ENCODE measurements at places on chromosomes 16 and 17.

DNA sequence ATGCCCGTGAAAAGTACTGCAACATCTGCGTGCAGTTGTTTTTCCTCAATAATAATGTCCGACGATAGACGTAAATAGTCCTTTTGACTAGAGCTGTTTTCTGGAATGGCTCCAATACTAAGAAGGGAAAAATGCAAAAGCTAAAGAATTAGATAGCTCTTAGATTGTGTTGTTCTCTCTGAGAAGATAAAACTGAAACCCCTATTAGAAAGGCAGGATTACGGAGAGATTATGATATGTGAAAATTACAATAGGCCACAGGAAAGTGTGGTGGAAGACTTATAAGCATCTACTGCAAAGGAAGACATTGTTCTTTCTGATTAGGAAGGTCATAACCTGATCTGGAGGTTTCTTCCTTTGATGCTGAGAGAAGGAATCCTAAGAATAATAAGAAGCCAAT, 33.5 kb upstream of the KCNJ16 start:
- no peak for DNase-seq

- peak; percentile 28 for DNase-seq
Observed at GRCh38 chr17:75487351-75488070, 27.8 kb downstream of the CASKIN2 start.

DNA sequence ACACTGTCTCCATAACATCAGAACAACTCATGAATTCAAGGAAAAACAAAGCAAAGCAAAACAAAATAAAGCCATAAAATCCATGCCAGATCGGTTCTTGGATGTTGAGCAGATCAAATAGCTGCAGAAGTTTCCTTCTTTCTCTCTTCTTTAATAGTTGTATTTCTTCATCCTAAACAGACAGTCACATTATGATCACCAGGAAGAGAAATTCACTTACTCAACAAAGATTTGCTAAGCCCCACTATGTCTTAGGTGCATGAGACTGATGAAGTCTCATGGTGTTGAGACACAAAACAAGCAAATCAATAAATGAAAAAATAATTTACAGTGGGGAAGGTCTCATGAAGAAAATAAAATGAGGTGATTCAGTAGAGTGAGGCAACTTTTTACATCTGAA, 72.8 kb downstream of the WIPI1 start:
- DNase-seq, result no peak

- DNase-seq, result no peak
Observed at GRCh38 chr16:25478476-25478875, 213.3 kb upstream of the HS3ST4 start.

DNA sequence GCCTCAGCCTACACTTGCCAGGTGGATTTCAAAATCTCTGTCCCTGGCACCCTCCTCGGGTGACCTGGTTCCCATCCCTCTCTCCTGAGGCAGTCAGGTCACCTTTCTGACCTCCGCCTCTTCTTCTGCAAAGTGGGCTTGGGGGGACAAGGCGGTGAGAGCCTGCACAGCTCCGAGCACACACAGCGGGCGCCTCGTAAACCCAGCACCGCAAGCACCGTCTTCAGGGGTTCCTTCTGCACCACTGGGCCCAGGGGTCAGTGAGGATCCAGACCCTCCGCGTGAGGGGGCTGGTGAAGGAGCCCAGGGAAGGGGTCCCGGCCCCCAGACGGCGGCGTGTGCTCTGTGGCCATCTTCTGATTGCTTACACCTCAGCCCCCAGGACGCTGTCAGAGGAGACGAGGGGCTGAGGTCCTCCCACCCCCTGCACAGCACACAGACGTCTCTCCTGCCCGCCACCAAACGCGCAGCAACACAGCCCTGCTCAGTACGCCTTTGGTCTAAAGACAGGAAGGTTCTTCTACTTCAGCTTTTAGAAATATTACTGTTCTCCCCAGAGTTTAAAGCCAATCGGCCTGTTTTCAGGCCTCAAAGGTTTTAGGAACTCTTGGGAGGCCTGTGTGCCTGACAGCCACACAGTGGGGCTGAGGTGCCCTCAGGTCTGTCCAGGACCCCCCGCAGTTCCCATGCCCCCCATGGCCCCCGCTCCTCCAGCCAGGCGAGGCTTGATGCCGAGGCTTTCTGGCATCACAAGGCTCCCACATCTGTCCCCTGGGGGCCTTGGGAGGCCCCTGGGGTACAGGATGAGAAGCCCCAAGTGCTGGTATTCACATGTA, 2.7 kb downstream of the CBFA2T3 start:
- DNase-seq, result no peak

- no peak for DNase-seq
Observed at GRCh38 chr16:56520251-56520577, 390 bp upstream of the BBS2 start.

DNA sequence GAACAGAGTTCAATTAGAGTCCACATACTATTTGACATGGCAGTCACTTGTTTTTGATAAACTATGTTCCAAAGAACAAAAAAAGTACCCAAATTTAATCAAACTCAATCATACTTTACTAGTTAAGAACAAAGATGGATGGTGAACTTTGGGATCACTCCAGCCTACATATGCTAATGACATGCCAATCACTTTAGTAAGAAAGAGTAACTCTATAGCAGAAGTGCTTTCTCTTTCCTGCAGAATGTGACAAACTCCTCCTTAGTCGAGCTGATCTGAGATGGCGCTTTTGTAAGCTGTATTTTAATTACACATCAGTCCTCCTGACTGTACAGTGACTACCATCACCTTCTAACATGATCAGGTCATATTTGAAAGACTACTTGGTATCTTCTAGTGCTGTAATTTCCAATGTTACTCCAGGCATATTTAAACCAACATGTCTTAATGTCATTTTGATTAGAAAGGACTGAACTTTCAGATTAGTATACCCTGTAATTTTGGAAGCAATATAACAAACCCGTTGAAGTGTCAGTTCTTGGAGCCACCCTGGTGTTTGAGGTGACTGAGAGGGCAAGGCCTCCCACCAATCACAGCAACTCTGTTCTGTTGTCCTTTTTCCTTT, 4.1 kb downstream of the NETO2 start:
- DNase-seq, result no peak

GRCh38 chr17:34397265-34397664, 34.2 kb upstream of the CCL1 start:
- no peak for DNase-seq

DNA sequence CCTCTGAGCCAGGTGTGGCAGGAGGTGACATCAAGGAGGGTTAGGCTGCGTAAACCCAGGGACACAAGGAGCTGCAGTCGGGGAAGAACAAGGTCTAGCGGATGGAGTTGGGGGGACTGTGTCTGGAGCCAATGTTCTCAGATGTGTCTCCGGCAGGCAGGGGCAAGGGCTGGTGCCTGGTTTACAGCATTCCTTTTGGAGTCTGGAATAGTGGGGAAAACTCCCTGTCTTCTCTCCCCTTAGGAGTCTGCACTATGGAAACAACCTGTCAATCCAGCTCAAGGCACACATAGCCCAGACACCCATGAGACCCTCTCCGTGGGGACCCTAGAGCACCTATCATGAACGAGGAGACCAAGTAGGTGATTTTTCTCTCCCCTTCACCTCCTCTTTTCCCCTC, 27.5 kb downstream of the NLRC5 start:
- DNase-seq, result no peak

GRCh38 chr17:42079541-42079940, 18.7 kb downstream of the ZNF385C start:
- DNase-seq, result no peak

- DNase-seq, result no peak
Observed at GRCh38 chr17:79145548-79145947, 70.9 kb downstream of the ENGASE start.

- DNase-seq, result no peak
Observed at GRCh38 chr16:49835161-49835777, 20.6 kb downstream of the ZNF423 start.

GRCh38 chr16:54475019-54475601, 188.5 kb upstream of the IRX3 start:
- DNase-seq, result no peak

GRCh38 chr16:87598431-87598830, 3.9 kb upstream of the JPH3 start:
- no peak for DNase-seq

GRCh38 chr17:70405492-70406220, 236.3 kb downstream of the KCNJ2 start:
- DNase-seq, result no peak

DNA sequence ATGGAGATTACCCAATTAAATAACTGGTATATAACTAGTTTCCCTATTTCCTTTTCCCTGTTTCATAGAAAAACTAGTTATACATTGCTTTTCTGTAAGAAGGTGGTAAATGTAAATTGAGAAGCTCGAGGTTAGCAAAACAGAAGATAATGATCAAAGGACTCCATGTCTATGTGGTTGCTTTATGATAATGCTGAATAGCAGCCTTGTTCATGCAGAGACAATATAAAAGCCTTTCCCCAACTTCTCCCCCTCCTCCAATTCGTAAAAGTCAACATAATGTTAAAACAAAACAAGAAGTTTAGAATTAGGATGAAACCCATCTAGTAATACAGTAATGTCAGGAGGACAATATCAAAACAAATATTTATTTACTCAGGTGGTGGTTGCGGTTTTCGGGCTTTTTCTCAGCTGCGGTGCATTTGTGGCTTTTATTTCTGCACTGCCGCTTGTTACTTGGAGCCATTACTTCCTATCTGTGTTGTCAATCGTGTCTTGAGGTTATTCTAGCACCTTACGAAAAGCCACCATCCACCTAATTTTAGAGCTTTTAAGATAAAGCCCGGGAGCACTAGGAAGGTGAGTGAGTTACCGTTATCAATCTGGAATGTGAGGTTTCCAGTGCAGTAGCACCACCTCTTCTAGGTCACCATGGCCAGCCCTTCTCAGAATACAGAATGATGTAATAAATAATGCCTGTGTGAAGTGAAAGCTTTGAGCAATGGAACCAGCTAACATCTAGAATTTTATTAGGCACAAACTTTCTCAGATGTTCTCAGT, 297.5 kb downstream of the CDH13 start:
- no peak for DNase-seq

DNA sequence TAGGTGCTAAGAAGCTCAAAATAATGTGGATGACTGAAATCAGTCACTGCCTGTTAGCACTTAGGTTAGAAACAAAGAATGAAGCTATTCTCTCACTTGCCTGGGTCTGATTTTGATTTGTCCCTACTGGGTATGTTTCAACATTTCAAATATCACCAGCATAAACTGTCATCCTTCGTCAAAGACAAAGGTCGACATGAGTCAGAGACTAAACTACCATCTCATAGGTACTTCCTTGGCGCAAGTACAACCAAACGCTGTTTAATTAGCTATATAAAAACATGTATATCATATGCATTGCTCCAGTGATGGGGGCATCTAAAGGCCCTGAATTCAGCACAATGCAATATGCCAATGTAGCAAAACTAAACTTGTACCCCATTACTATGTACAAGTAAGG, 4.0 kb downstream of the AKTIP start:
- no peak for DNase-seq

GRCh38 chr17:48611213-48611612, 396 bp upstream of the HOXB7 start:
- no peak for DNase-seq

- DNase-seq, result no peak
Observed at GRCh38 chr17:68847711-68848110, 107.5 kb downstream of the ABCA8 start.

DNA sequence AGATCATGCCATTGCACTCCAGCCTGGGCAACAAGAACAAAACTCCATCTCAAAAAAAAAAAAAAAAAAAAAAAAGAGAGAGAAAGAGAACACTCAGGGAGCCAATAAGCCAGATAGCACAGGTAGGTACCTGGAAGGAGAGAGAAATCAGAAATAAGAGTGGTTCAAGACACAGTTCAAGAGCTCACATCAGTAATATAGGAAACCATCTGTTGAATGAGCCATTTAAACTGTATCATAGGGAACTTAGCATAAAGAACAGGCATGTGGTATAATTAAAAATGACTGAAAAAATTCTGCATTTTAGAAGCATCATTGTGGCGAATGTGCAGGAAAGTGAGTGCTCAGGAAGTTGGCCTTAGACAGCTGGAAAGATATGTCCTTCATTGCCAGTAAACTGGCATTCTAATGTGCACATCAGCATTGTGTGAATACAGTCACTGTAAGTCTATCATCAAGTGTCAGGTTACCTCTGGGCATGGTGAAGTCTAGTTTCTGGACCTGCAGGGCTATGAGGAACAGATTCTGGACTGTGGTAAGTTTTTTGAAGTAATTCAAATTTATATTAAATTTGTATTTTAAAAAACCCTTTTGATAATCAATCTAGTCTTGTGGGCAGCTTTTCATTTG, 20.4 kb downstream of the KRT12 start:
- no peak for DNase-seq

- no peak for DNase-seq
Observed at GRCh38 chr16:70665806-70666735, 19.7 kb downstream of the IL34 start.

GRCh38 chr17:74211912-74212208, 1.5 kb upstream of the TTYH2 start:
- DNase-seq, result no peak

GRCh38 chr17:67221062-67221998, 23.7 kb downstream of the HELZ start:
- DNase-seq, result no peak

DNA sequence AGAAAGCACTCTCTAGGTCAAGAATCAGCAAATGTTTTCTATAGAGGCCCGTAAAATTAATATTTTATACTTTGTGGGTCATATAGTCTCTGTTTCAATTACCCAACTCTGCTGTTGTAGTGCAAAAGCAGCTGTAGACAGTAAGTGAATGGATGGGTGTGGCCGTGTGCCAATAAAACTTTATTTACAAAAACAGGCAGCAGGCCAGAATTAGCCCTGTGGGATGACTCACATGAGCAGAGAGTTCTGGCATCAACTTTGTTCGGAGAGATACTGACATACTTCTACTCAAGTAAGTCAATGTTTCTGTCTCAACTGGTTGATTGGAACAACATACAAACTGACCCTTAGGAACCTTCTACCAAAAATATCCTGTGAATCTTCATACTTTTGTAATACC, 616.2 kb downstream of the MAF start:
- DNase-seq, result no peak

GRCh38 chr17:74770498-74771318, 5.4 kb downstream of the NAT9 start:
- peak; percentile 56 for DNase-seq

DNA sequence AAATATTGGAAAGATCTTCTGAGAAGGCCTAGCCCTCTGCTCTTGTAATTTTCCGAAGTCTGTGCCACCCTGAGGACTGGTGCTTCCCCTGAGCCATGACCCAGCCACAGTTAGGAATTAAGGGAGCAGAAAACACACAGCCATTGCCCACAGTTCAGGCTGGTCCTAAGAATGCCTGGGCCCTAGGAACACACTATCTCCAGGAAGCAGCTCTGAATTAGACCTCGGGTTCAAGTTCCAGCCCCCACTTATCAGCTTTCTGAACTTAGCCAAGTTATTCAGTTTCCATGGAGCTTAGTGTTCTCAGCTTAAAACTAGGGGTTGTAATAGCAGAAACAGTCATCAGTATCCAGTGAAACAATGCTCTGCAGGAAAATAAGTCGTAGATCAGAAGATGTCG, 56.0 kb downstream of the CDH13 start:
- DNase-seq, result no peak

DNA sequence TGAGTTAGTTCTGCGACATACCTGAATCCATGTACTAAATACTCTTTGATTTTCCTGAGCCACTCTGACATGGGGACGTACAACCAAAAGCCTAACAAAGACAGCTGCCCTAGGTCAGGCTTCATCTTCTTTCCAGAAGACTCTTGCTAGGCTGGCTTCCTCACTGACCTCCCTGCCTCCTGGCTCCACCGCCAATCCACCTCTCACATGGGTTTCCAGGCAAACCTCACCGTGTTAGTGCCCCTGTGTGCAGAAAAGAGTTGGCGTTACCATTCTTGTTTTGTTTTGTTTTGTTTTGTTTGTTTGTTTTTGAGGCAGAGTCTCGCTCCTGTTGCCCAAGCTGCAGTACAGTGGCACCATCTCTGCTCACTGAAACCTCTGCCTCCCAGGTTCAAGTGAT, 135.3 kb downstream of the WSCD1 start:
- DNase-seq, result no peak

Data from stimulated activated CD8-positive, alpha-beta memory T cell treated with anti-CD3 and anti-CD28 coated beads, Interleukin-2, amount 100 ng/mL, for 1 hour (primary cell).